ENCODE measurements at places on chromosomes 7 and 10. TPM values are rescaled to one million over a fixed set of nuclear protein-coding genes. Genes with fewer than 3 reads are reported as not detected.

NSUN6 gene
- total RNA-seq = 13.0 TPM

PNLIPRP2 gene
- not detected for total RNA-seq

ATOH7 gene
- not detected for total RNA-seq

TEX36 gene
- not detected for total RNA-seq

CRYGN gene
- total RNA-seq = 0.74 TPM

CALML3 gene
- not detected for total RNA-seq

CALML5 gene
- not detected for total RNA-seq

SORCS1 gene
- total RNA-seq = not detected

SAMD8 gene
- 15.9 TPM for total RNA-seq

DPYSL4 gene
- total RNA-seq = 22.2 TPM

SLC16A12 gene
- total RNA-seq = not detected

TAS2R3 gene
- total RNA-seq = 0.32 TPM

ECD gene
- 39.8 TPM for total RNA-seq

PTN gene
- not detected for total RNA-seq

LARP4B gene
- 114 TPM for total RNA-seq

Data from activated naive CD8-positive, alpha-beta T cell treated with anti-CD3 and anti-CD28 coated beads for 36 hours (primary cell).